ENCODE measurements at places on chromosomes 13 and 19. TPM values are rescaled to one million over a fixed set of nuclear protein-coding genes. Genes with fewer than 3 reads are reported as not detected.

MBD3L3 gene
- not detected for total RNA-seq

GAPDHS gene
- total RNA-seq = not detected

MRPL54 gene
- 60.1 TPM for total RNA-seq

PLEKHF1 gene
- 8.4 TPM for total RNA-seq

SYNE4 gene
- total RNA-seq = 0.22 TPM

ARRDC2 gene
- 52.5 TPM for total RNA-seq

ZNF575 gene
- 1.3 TPM for total RNA-seq

CCDC70 gene
- total RNA-seq = not detected

RNF17 gene
- not detected for total RNA-seq

FFAR2 gene
- not detected for total RNA-seq

TSSK6 gene
- total RNA-seq = 1.5 TPM

CEACAM16 gene
- 0.08 TPM for total RNA-seq

DMWD gene
- total RNA-seq = 26.7 TPM

ZNF285 gene
- 2.5 TPM for total RNA-seq

SPC24 gene
- 20.0 TPM for total RNA-seq

FGF14 gene
- not detected for total RNA-seq

C3 gene
- total RNA-seq = 51.0 TPM

ZSCAN5A gene
- 8.5 TPM for total RNA-seq

SHD gene
- not detected for total RNA-seq

SPRED3 gene
- 2.6 TPM for total RNA-seq

C19orf81 gene
- 2.7 TPM for total RNA-seq

MIPEP gene
- 27.6 TPM for total RNA-seq
